ENCODE measurements at places on chromosomes 6 and 20. TPM values are rescaled to one million over a fixed set of nuclear protein-coding genes. Genes with fewer than 3 reads are reported as not detected.
A peak's percentile ranks its signal among the peaks of the same experiment; 100 is the strongest.

- H3K27ac ChIP-seq: no peak overlapping the region
- H3K4me1 ChIP-seq: peaks cover 46% of the 10 kb centered on the region
- no peaks in the 10 kb centered on the region for H3K27me3 ChIP-seq
These were observed 10.4 kb downstream of the E2F3 start for GRCh38 chr6:20411953-20412681.

GRCh38 chr6:372336-372911, 19.1 kb upstream of the IRF4 start:
- no peaks in the 10 kb centered on the region for H3K36me3 ChIP-seq
- H3K27ac ChIP-seq: no peak overlapping the region
- H3K4me1 ChIP-seq: peaks cover 10% of the 10 kb centered on the region
- H3K27me3 ChIP-seq: peaks cover 62% of the 10 kb centered on the region

GRCh38 chr6:31632279-31632946, 11.9 kb downstream of the PRRC2A start:
- H3K27me3 ChIP-seq: no peaks in the 10 kb centered on the region
- DNase-seq: no peak
- H3K4me3 ChIP-seq: no peak overlapping the region
- H3K4me1 ChIP-seq: no peaks in the 10 kb centered on the region

DNA sequence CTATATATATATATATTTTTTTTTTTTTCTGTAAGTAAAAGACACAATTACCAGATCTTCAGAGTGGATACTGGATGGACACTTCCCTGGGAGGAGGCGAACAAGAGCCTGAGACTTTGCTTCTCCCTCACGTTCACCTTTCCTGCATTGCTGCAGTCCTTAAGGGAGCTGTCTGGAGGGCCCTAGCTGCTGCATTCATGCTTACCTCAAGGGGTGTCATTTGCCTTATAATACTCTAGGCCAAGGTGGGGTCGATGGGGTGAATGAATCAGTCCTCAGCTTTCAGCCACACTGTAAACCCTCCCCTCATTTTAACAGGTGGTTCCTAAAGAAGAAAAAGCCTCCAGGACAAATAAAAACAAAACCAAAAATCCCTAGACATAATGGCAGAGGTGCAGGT, 34.8 kb upstream of the CD83 start:
- H3K27ac ChIP-seq: no peak overlapping the region
- H3K36me3 ChIP-seq: no peaks in the 10 kb centered on the region
- no peak for DNase-seq
- H3K4me3 ChIP-seq: no peak overlapping the region
- H3K27me3 ChIP-seq: no peaks in the 10 kb centered on the region

GRCh38 chr20:45518282-45518681, 2.9 kb upstream of the SPINT3 start:
- no peaks in the 10 kb centered on the region for H3K4me1 ChIP-seq
- no peaks in the 10 kb centered on the region for H3K36me3 ChIP-seq
- no peak overlapping the region for H3K4me3 ChIP-seq
- no peak overlapping the region for H3K27ac ChIP-seq
- no peak for DNase-seq
- peaks cover 5% of the 10 kb centered on the region for H3K27me3 ChIP-seq

DNA sequence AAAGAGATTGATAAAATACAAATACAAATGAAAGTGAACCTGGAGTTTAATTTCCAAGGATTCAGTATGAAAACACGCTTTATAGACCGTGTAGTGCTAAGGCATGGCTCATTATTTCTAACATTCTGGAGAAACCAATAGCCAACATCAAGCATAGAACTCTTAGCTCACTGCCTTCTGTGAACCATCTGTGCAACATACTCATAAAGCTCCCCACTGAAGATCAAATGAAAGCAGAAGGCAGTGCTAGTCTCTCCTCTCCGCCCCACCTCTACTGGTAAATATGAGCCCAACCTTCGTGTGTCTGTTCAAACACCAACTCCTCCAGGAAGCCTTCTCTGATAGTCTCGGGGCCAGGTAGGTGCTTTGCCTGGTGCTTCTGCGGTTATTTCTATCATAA, 153.6 kb downstream of the IPCEF1 start:
- H3K27ac ChIP-seq: no peak overlapping the region
- H3K27me3 ChIP-seq: no peaks in the 10 kb centered on the region
- H3K4me1 ChIP-seq: no peaks in the 10 kb centered on the region
- peaks cover 76% of the 10 kb centered on the region for H3K36me3 ChIP-seq
- no peak overlapping the region for H3K4me3 ChIP-seq

- H3K27me3 ChIP-seq: no peaks in the 10 kb centered on the region
- H3K4me1 ChIP-seq: no peaks in the 10 kb centered on the region
- peaks cover 32% of the 10 kb centered on the region for H3K36me3 ChIP-seq
- H3K4me3 ChIP-seq: no peak overlapping the region
These were observed 77.4 kb downstream of the RALGAPA2 start for GRCh38 chr20:20635006-20635405.

GRCh38 chr6:43495409-43495941, 14.7 kb downstream of the LRRC73 start:
- H3K4me1 ChIP-seq: peaks cover 36% of the 10 kb centered on the region
- peaks cover 7% of the 10 kb centered on the region for H3K36me3 ChIP-seq
- DNase-seq: no peak
- H3K27me3 ChIP-seq: no peaks in the 10 kb centered on the region

GRCh38 chr6:31597006-31597405, 4.2 kb upstream of the NCR3 start:
- DNase-seq: peak; percentile 22
- no peak overlapping the region for H3K4me3 ChIP-seq
- peak overlapping the region; percentile 9 for H3K27ac ChIP-seq
- H3K27me3 ChIP-seq: no peaks in the 10 kb centered on the region
- peaks cover 64% of the 10 kb centered on the region for H3K4me1 ChIP-seq

- DNase-seq: no peak
- no peaks in the 10 kb centered on the region for H3K36me3 ChIP-seq
- H3K4me1 ChIP-seq: no peaks in the 10 kb centered on the region
- no peak overlapping the region for H3K27ac ChIP-seq
These were observed 6.1 kb downstream of the COL21A1 start for GRCh38 chr6:56241124-56241802.

Gene MAS1
- not detected for total RNA-seq

Gene TRIM38
- total RNA-seq: 22.3 TPM

Gene GPSM3
- total RNA-seq: 289 TPM

Gene KCNK15
- total RNA-seq: not detected
